ENCODE measurements at places on chromosomes 5 and 9. TPM values are rescaled to one million over a fixed set of nuclear protein-coding genes. Genes with fewer than 3 reads are reported as not detected.

The P4HA2 gene
- 71.1 TPM for total RNA-seq

GRCh38 chr5:125115195-125115525, 368.7 kb upstream of the ZNF608 start:
- no peak for DNase-seq

The SPAAR gene
- total RNA-seq: not detected

- DNase-seq: no peak
Measured at GRCh38 chr5:77232574-77233358, 22.3 kb downstream of the PDE8B start.

The IFNA2 gene
- total RNA-seq: not detected

The PCDHGA4 gene
- total RNA-seq: not detected

The EPB41L4A gene
- 20.7 TPM for total RNA-seq

GRCh38 chr9:90894986-90895687, 93.5 kb downstream of the SYK start:
- no peak for DNase-seq

GRCh38 chr9:135002802-135003201, 84.7 kb upstream of the OLFM1 start:
- DNase-seq: no peak

- no peak for DNase-seq
Measured at GRCh38 chr5:121873409-121873808, 21.7 kb downstream of the FTMT start.

All from Caki2 (cell line).